ENCODE measurements at places on chromosomes 3 and 15.

DNA sequence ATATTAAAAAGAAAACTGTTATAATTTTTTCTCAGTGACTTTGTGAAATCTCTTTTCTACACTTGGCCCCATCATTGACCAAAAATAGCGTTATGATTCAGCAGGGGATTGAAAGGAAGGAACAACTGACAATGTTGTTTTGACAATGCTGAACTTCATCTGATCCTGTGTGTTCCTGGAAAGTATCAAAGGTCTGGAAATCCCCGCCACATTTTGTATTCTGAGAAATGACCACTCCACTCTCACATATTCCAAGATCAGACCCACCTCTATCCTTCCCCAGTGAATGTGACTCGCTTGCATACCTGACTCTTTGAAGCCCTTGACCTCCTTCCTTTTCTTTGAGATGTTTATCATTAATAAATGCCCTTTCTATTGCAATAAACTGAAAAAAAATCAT lies 9.7 kb upstream of the RIOX2 start:
- DNase-seq, result no peak

DNA sequence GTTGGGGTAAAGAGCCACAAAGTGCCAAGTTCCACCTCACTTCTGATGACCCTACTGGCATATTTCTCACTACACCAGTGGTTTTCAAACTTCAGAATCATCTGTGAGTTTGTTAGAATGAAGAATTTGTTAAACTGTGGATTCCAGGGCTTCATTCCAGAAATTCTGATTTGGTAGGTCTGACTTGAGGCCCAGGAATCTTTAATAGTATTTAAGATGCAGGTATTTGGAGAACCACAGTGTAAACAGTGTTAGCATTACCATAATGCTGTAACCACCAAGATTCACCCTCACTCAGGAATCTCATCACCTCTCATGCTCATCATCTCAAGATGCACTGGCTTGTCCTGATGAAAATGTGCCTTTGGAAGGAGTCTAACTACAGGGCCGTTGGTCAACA lies 6.0 kb downstream of the KCNMB3 start:
- no peak for DNase-seq

DNA sequence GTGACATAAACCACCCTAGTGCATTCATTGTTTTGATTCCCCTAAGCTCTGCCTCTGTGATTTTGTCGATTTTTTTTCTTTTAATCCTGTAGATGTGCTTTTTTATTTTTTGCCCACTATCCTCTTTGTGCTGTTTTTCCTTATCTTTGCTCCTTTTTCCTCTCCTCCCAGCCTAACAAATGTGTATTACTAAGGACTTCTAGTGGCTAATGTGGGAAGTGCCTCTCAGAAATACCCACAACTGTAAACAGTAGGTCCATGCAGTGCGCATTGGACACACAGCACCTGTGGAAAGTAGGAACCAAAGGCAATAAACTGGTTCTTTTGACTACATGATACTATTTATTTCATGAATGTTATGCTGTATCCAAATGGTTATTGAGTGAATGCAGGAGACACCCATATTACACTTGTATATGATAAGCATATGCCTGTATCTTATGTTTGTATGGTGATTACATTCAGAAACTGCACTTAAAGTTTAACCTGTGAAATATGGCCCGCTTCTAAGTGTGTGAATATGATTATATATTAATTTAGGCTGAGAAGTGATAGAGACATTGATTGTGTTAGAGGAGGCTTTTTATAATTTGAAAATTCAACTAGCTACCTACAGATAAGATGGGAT lies 147.8 kb downstream of the PLCL2 start:
- no peak for DNase-seq

DNA sequence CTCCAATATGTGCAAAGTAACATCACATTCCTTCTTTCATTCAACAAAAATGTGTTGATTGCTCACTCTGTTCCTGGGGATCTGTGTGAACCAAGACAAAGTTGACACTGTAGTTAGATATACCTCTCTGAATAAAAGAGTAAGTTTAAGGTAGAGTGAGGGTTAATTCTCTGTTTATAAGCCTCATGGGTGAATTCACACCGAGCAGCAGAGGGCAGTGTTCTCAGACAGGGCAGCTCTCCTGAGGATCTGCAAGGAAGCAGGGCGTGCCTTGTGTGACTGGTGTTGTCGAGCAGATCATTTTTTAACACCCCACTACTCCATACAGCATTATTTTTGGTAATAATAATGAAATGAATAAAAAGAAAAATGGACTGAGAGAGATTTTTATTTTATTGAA lies 34.4 kb downstream of the PAQR9 start:
- peak; percentile 18 for DNase-seq

All from activated CD4-positive, alpha-beta T cell treated with anti-CD3 and anti-CD28 coated beads, Interleukin-2, amount 50 U/mL, for 1 hour (primary cell).